ELR (cell line): ENCODE measurements at places on chromosomes 1 and 21.
A peak's percentile ranks its signal among the peaks of the same experiment; 100 is the strongest.

GRCh38 chr1:115251856-115252255 lies 86.2 kb downstream of the NGF start:
- DNase-seq: peak; percentile 94

GRCh38 chr1:27779122-27779521 lies 6.1 kb downstream of the STX12 start:
- DNase-seq: no peak

GRCh38 chr1:178650934-178651511 lies 74.0 kb upstream of the RALGPS2 start:
- peak; percentile 92 for DNase-seq

- no peak for DNase-seq
Measured at GRCh38 chr1:39960431-39960958, 5.5 kb downstream of the MFSD2A start.

DNA sequence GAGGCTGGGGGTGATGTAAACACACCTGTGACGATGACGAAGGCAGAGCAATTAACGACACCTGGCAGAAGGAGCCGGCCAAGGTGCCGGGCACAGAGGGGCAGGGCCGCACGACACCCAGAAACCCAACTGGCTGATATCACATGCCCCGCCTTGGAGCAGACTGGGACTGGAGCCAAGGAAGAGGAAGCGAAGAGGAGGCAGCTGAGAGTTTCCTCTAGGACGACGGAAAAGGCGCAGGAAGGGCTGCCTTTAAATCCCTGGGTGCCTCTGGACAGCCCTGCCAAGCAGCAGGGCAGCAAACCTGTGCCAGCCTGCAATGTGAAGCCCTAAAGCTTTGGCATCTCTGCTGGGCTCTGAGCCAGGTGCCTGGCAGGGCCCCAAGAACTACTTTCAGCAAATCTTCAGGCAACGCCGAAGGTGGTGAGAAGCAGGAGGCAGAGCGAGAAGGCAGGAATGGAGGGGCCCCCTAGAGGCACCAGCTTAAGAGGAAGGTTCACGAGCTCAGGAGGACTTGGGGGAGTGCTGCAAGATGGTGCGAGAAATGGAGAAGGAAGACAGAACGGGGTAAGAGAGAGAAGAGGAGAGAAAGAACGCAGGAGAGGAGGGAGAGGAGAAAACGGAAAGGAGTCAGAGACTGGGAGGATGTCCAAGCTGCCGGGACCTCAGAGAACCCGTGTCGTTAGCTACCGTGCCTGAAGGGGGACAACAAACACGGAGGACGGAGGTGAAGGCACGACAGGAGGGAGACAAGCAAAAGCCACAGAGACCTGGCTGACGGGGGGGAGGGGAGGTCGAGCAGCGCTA lies 25.3 kb upstream of the PEF1 start:
- no peak for DNase-seq

DNA sequence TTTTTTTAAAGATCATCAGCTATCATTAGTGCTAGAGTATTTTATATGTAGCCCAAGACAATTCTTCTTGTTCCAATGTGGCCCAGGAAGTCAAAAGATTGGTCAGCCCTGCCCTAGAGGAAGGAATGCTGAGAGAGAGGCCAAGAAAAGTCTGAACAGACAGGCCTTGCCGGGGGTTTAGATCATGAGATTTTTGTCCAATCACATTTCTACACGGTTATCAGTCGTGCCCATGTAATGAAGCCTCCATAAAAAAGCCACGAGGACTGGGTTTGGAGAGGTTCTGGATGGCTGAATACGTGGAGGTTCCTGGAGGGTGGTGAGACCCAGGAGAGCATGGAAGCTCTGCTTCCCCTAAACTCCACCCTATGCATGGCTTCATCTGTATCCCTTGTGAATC lies 24.3 kb upstream of the ENO1 start:
- DNase-seq: peak; percentile 59

- no peak for DNase-seq
Measured at GRCh38 chr1:197933647-197934046, 16.5 kb downstream of the LHX9 start.

- peak; percentile 79 for DNase-seq
Measured at GRCh38 chr1:43147625-43148327, 24.3 kb downstream of the EBNA1BP2 start.

- DNase-seq: no peak
Measured at GRCh38 chr1:11813021-11813420, 7.0 kb downstream of the CLCN6 start.

- peak; percentile 84 for DNase-seq
Measured at GRCh38 chr1:31976401-31976800, 37.3 kb upstream of the KHDRBS1 start.
